ENCODE measurements at places on chromosomes 13 and 19.

DNA sequence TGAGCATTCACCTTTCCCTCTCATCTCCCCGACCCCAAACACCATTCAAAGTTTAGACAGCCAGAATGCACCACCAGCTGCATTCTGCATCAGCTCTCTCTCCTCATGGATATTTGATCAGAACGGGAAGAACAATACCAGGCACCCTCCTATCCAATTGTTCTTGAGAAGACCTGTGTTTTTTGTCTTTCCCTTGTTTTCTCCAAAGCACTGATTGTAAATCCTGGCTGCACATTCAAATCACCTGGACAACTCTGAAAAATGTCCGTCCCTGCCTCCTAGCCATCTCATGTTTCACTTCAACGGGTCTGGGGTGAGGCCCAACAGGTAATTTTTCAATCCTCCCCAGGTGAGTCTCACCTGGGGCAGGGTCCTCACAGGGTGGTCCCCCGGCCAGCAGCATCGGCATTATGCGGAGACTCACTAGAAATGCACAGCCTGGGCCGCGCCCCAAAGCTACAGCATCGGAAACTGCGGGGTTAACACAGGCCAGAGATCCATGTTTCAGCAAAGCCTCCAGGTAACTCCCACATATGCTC lies 5.5 kb downstream of the IRS2 start:
- H3K4me3 ChIP-seq: peak overlapping the region; percentile 62
- peaks cover 8% of the 10 kb centered on the region for H3K27me3 ChIP-seq
- peaks cover 21% of the 10 kb centered on the region for H3K36me3 ChIP-seq
- peak overlapping the region; percentile 43 for H3K27ac ChIP-seq
- DNase-seq: no peak
- H3K4me1 ChIP-seq: peaks cover 57% of the 10 kb centered on the region

DNA sequence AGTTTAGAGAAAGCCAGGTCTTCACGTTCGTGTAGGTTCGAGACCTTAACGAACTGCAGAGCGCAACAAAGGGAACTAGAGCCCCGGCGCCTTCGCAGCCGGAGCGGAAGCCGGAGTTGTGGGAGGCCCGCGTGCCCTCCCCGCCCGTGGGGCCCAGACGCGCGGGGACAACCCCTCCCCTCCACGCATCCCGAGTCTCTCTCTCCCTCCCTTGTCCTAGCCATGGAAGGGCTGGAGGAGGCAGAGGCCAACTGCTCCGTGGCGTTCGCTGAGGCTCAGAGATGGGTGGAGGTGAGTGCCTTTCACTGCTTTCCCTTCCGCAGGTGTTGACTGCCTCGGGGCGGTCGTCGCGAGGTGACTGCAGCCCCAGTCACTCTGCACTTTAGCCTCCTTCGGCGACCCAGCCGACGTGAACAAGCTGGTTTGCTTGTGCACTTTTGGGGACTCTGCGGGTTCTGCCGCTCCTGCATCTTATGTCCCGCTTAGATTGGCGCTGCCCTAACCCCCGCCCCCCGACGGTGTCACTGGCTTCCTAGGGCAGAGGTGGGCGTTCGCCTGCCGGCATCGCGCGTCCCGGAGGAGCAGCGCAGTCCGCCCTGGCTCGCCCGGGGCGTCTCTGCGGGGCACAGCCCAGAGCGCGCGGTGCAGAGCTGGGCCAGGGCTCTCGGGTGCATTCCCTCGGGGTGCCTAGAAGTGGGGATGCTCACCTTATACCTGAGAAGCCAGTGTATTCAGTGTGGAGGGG lies 478 bp downstream of the LMO7 start:
- peak; percentile 59 for DNase-seq
- peak overlapping the region; percentile 74 for H3K27ac ChIP-seq
- H3K36me3 ChIP-seq: peaks cover 2% of the 10 kb centered on the region
- H3K4me3 ChIP-seq: peak overlapping the region; percentile 75
- peaks cover 33% of the 10 kb centered on the region for H3K27me3 ChIP-seq
- H3K4me1 ChIP-seq: peaks cover 24% of the 10 kb centered on the region

DNA sequence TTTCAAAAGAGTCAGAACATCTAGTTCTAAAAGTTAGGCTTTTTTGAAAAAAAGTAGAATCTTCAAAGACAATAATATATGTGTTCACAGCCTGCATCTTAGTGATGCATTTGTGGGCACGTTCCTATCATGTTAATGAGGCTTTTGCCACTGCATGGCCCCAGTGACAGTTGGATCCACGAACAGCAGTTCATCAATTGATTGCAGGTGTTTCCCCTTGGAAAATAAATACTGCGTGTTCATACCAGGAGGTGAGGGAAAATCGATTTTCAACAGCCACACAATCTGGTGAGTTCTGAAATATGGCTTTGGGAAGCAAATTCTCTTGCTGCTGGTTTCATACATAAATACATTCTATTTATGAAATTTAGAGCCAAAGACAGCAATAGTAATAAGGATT lies 343.8 kb upstream of the SLC10A2 start:
- H3K27me3 ChIP-seq: no peaks in the 10 kb centered on the region
- H3K4me1 ChIP-seq: no peaks in the 10 kb centered on the region
- H3K27ac ChIP-seq: no peak overlapping the region
- no peak overlapping the region for H3K4me3 ChIP-seq
- no peaks in the 10 kb centered on the region for H3K36me3 ChIP-seq

DNA sequence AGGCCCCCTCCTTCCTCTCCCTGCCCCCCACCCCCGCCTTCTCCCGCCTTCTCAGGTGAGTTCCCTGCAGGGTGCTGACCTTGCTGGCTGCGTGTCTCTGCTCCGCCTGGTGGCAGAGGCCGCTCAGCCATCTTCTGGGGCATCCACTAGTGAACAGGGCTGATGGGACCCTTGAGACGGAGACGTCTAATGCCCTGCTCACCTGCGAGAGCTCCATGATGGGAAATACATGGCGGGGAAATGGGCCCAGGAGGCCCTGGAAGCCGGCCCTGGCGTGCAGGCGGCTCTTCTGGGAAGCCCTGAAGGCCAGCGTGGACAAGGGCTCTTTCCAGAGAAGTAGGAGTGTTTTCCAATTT lies 15.2 kb upstream of the F7 start:
- no peak overlapping the region for H3K27ac ChIP-seq
- H3K4me1 ChIP-seq: no peaks in the 10 kb centered on the region
- H3K27me3 ChIP-seq: no peaks in the 10 kb centered on the region
- no peaks in the 10 kb centered on the region for H3K36me3 ChIP-seq
- DNase-seq: no peak

DNA sequence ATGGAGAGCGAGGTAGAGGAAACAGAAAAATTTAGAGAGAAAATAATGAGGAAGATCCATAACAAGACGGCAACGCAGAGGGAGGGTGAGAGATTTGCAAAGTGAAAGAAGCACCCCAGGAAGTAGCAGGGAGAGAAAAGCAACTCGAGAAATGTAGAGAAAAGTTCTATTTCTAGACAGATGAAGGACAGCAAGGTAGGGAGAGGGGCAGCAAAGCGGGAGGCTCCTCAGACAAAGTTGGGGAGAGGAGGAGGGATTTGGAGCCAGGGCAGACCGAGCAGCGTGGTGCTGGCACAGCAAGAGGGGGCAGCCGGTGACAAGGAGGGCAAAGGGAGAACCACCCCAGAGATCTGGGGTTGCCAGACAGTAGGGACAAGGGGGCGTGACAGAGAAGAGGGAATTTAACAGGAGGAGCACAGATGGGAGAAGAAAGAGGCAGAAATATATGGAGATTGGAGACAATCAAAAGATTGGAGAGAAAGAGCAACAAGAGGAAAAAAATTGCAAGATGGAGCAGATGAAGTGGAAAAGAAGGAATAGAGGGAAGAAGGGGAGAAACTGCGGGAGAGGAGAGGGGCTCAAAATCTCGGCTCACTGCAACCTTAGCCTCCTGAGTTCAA lies 989 bp downstream of the ZNF766 start:
- H3K4me1 ChIP-seq: peaks cover 29% of the 10 kb centered on the region
- peak overlapping the region; percentile 95 for H3K27ac ChIP-seq
- peaks cover 46% of the 10 kb centered on the region for H3K36me3 ChIP-seq
- no peaks in the 10 kb centered on the region for H3K27me3 ChIP-seq

DNA sequence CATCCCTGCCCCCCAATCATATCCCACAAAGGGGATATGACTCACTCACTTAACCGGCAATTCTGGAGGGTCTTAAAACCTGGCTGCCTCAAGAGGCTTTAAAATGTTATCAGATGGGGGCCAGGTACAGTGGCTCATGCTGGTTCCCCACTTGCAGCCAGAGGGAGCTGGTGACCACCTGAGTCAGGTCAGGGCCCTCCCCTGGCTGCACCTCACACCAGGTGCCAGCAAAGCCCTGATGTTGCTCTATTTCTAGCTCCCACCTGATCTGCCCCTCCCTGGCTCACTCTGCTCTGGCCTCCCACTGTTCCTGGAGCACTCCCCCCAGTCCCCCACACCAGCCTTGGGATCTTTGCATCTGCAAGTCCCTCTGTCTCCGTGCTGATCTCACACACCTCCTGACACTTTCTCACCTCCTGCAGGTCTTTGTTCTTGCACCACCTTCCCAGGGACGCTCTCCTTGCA lies 14.2 kb downstream of the HPN start:
- no peak overlapping the region for H3K4me3 ChIP-seq
- DNase-seq: peak; percentile 36
- no peaks in the 10 kb centered on the region for H3K4me1 ChIP-seq

- no peaks in the 10 kb centered on the region for H3K4me1 ChIP-seq
- no peak overlapping the region for H3K4me3 ChIP-seq
- no peaks in the 10 kb centered on the region for H3K36me3 ChIP-seq
- H3K27me3 ChIP-seq: no peaks in the 10 kb centered on the region
- H3K27ac ChIP-seq: no peak overlapping the region
Observed at GRCh38 chr13:55263045-55263444, 1877.7 kb upstream of the PRR20A start.

DNA sequence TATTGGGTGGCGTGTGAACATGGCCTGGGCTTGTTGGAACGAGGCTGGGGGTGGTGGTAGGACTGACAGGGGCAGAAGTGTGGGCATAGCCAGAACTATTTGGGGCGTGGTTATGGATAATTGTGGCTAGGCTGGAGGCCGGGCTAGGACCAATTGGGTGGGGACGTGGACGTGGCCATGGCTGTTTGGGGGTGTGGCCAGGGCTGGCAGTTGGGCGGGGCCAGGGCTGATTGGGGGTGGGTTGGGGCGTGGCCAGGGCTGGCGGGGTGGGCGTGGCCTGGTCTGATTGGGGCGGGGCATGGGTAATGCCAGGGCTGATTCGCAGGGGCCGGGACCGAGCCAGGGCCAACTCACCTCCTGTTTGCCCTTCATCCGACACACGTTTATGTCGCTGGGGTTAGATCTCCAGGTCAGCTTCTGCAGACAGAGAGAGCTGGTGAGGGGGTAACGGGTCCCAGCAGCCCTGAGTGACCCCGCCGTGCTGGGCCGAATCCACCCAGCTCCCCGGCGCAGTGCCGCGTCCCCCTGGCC lies 2.8 kb downstream of the SEMA6B start:
- peak; percentile 32 for DNase-seq
- H3K4me1 ChIP-seq: peaks cover 4% of the 10 kb centered on the region
- no peak overlapping the region for H3K4me3 ChIP-seq
- no peak overlapping the region for H3K27ac ChIP-seq
- no peaks in the 10 kb centered on the region for H3K36me3 ChIP-seq
- peaks cover 13% of the 10 kb centered on the region for H3K27me3 ChIP-seq

GRCh38 chr19:17123041-17123440 lies 47.5 kb downstream of the MYO9B start:
- DNase-seq: no peak
- peaks cover 60% of the 10 kb centered on the region for H3K4me1 ChIP-seq
- H3K36me3 ChIP-seq: peaks cover 43% of the 10 kb centered on the region

GRCh38 chr19:13396250-13397080 lies 109.8 kb downstream of the CACNA1A start:
- no peak overlapping the region for H3K27ac ChIP-seq
- no peaks in the 10 kb centered on the region for H3K4me1 ChIP-seq
- no peak for DNase-seq
- no peaks in the 10 kb centered on the region for H3K36me3 ChIP-seq

DNA sequence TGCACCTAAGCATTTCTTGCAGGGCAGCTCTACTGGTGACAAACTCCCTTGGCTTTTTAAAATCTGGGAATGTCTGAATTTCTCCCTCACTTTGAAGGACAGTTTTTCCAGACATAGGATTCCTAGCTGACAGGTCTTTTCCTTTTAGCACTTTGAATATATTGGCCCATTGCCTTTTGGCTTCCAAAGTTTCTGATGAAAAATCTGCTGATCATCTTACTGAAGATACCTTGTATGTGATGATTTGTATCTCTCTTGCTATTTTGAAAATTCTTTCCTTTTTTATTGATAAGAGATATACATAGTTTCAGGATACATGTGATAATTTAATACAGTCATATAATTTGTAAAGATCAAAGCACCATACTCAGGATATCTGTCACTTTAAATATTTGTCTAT lies 211.1 kb downstream of the ZIC5 start:
- H3K27ac ChIP-seq: no peak overlapping the region
- no peaks in the 10 kb centered on the region for H3K27me3 ChIP-seq
- H3K4me3 ChIP-seq: no peak overlapping the region
- peaks cover 1% of the 10 kb centered on the region for H3K36me3 ChIP-seq

GRCh38 chr13:98563071-98563470 lies 13.8 kb downstream of the STK24 start:
- H3K36me3 ChIP-seq: peaks cover 39% of the 10 kb centered on the region
- H3K4me1 ChIP-seq: peaks cover 92% of the 10 kb centered on the region
- H3K27ac ChIP-seq: peak overlapping the region; percentile 95

DNA sequence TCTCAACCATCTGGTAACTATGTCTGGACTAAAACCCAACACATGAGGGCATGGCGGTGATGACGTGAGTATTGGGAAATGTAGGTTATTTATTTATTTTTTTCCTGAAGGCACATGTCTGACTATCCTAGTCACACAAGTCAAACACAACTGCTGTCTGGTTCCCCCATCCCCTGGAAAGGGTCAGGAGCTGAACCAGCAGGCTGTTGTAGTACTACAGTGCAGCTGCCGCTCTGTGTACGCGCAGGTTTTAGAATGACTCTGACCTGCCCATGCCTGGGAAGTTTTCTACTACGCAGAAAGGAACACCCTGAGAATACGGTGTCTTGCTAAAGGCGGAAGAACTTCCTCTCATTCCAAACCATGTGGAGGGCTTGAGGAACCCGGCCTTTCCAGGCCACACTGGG lies 1.2 kb downstream of the SLC7A1 start:
- peak; percentile 50 for DNase-seq
- H3K27me3 ChIP-seq: no peaks in the 10 kb centered on the region
- H3K4me1 ChIP-seq: peaks cover 55% of the 10 kb centered on the region
- peak overlapping the region; percentile 93 for H3K27ac ChIP-seq

- no peaks in the 10 kb centered on the region for H3K27me3 ChIP-seq
- H3K36me3 ChIP-seq: peaks cover 12% of the 10 kb centered on the region
- peaks cover 25% of the 10 kb centered on the region for H3K4me1 ChIP-seq
- no peak overlapping the region for H3K27ac ChIP-seq
Observed at GRCh38 chr13:95703576-95703975, 26.6 kb downstream of the DNAJC3 start.

All from activated naive CD4-positive, alpha-beta T cell treated with anti-CD3 and anti-CD28 coated beads, Interleukin-2, amount 10 ng/mL, durations not matched to agents 7 days and 5 days (primary cell).